ENCODE measurements at places on chromosomes 13 and 19.

DNA sequence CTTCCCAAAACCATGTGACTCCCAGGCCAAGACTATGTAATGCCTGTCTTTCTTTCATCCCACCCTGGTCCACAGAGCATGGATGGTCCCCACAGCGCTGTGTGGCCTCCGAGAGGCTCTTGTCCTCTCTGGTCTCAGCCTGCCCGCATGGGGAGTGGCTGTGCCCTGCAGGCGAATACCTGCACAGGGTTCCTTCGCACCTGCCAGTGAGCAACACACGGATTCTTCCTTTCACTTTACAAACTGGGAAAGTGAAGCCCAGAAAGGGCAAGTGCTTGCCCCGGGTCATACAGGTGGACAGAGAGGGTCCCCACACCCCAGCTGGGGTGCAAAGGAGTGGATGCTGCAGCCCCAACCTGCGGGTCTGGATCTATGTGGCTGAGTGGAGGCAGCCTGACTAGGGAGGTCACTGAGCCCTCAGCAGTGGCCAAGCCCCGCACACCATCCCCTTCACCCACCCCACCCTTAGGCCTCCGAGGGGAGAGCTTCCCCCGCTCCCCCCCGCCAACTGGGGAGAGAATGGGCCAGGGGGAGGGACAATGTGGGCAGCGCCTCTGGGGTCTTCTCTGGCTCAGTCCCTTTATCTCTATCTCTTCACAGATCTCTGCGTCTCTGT, 747 bp upstream of the MARK4 start:
- DNase-seq: no peak

DNA sequence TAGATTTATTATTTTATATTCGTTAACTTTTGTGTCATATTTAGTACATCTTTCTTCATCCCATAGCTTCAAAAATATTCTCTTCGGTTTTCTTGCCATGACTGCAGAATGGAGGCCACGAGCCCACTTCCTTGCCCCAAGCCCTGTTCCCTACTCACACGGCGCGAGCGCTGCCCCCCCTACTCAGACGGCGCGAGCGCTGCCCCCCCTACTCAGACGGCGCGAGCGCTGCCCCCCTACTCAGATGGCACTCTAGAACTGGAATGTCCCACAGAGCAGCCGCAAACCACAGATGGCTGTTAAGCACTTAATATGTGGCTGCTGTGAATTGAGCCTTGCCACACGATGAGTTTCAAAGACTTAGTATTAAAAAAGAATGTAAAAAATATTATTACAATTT, 102.2 kb upstream of the PEG3 start:
- no peak for DNase-seq

DNA sequence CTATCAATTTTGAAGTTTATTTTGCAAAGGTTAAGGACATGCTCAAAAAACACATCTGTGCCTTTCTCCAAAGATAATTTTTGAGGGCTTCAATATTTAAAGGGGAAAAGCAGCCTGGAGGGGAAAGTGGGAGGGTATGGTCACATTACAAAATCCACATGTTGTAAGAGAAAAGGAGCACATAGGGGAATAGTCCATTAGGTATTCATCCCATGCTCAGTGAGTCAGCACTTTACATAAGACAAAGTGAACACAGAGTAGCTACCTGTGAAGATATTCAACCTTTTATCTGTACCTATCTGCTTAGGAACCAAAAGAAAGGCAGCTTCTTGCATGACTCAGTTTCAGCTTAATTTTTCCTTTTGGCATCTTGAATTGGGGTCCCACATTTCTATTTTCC, 932.0 kb downstream of the SLITRK6 start:
- no peak for DNase-seq

GRCh38 chr13:78592584-78592983, 10.8 kb downstream of the POU4F1 start:
- DNase-seq: no peak

DNA sequence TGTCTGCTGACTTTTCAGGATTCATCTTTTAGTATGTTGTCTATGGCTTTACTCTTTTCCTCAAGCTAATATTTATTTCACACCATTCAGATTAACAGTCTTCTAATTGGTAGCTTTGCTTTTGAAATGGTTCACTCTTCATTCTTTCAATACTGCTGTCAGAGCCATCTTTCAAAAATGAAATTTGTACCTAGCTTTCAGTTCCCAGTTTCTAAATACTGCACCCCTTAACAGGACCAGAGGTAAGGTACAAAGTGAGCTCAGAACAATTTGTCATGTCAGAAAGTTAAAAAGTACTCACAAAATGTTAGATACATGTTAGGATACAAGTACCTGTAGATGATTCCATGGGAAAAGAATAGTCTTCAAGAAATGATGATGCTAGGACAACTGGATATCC, 83.0 kb downstream of the FNDC3A start:
- no peak for DNase-seq

GRCh38 chr13:108227651-108228272, 9.6 kb downstream of the ABHD13 start:
- no peak for DNase-seq

- no peak for DNase-seq
Measured at GRCh38 chr19:17021328-17021727, 5.3 kb downstream of the CPAMD8 start.

- DNase-seq: no peak
Measured at GRCh38 chr19:38057959-38058690, 151.1 kb downstream of the SIPA1L3 start.

DNA sequence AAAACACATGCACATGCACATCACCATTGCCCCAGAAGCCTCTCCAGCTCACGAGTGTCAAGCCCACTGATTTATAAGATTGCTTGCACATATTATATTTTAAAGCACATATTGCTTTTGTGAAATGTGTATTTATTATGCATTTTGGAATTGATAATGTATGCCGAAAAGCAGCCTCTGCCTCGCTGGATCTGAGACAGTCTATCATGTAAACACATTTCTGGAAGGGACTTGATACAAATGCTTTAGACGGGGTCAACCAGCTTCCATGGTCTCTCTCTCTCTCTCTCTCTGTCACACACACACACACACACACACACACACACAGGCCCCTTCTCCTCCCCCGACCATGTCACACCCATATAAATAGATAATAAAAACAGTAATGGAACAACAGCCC, 203.8 kb downstream of the TUBA3C start:
- DNase-seq: no peak

- DNase-seq: no peak
Measured at GRCh38 chr13:34369931-34370330, 552.0 kb downstream of the RFC3 start.

DNA sequence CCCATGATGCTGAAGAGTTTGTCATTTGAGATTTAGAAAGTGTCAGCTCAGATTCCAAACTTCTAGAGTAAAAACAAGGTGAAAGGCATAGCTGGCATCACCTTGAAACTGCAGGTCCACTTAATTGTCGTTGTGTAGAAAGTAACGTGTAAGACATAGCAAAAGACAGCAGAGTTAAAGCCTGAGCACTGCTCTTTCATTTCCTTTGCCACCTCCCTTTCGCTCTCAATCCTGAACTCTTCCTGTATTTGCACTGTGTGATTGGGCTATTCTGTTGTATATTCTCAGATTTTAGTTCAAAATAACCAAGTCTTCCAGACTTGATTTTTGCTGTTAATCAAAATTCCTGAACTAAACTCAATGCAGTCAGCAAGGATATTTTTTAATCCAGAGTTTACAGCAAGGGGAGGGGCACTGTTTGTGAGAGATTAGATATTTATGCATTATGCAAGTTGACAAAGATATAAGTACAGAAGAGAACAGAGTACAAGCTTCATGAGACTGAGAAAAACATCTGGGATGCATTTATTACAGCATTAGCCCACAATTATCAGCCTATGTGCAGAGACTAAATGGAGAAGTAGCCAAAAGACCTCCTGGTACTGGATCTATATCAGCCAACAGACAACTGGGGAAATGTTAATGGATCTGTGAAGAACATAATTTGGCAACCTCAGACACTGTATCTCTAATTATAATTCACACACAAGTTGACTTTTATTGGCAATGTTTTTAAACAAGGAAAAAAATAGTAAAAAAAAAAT, 328.6 kb downstream of the SUCLA2 start:
- DNase-seq: no peak

DNA sequence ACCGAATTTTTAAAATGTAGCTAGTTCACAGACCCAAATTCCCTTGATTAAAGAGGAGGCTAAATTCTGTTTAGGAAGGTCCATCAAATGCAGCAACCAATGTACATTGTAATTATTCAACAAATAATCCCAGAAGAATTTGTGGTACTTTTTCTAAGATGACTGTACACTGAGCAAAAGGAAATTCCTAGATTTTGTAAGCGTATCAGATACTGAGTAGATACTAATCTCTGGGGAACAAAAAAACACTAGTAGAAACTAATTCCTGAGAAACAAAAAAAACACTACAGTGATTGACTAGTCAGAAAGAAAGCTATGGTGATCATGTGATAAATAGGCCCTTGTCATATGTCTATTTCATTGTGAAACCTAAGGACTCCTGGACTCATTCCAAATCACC, 246.1 kb downstream of the PCDH17 start:
- no peak for DNase-seq

- peak; percentile 4 for DNase-seq
Measured at GRCh38 chr13:85665286-85665685, 133.9 kb downstream of the SLITRK6 start.

DNA sequence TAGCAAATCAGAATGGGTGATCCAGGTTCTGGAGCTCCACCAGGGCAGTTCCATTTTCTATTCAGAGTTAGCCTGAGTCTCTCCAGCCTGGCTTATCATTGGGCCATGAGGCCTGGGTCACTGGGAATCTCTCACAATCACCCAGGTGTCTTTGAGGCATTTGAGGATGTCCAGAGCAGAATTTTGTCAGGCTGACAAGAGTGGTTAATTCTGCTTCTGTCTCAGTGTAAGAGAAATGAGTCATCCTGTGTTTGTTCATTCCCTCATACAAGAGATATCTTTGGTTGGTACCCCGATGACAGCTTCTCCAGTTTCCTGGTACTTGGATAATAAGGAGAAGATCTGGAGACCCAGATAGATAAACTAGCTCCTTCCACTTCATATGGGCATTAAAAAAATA, 10.4 kb downstream of the ZNF93 start:
- DNase-seq: no peak

DNA sequence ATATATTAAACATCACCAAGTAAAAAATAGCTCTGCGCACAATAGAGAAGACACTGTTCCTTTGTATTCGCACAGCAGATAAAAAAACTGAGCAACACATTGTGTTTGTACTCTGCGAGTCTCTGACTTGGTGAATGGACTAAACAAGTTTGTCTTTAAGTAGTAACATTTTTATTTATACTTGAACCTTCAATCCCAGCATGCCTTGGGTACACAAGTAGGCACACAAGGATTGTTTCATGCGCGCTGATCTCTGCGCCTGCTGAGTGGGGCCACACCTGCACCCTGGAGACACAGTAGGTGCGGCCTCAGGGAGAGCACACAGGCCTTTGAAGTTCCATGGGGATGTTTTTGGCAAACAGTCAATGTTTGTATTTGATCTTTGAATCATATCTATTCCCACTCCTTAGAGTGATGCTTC, 318.9 kb downstream of the MYO16 start:
- DNase-seq: no peak

DNA sequence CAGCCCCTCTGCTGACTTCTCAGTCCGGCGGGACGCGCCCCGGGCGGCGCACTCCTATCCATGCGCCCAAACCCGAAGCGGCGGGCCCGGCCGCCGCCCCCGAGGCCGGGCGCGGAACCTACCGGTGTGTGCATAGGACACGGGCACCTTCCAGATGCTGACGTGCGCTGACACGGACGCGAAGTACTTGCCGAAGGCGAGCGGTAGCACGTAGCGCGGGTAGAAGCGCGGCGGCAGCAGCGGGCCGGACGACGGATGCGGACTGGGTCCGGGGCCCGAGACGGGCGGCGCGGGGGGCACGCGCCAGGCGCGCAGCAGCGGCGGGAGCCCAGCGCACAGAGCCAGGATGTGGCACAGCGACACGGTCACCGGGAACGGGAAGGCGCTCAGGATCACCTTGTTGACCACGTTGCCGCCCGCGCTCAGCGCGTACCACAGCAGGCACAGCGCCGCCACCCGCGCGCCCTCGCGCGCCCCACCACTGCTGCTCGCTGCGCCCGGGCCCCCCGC, 338 bp downstream of the SLC35E1 start:
- DNase-seq: no peak

GRCh38 chr13:47250146-47250545, 353.3 kb upstream of the HTR2A start:
- no peak for DNase-seq

GRCh38 chr13:28659621-28659970, 666 bp downstream of the POMP start:
- DNase-seq: no peak

- DNase-seq: no peak
Measured at GRCh38 chr19:18397242-18398202, at the start of gene LRRC25. Gene LRRC25 (minus strand): TSS chr19:18397622. CDS start chr19:18396963, 659 bp downstream.

DNA sequence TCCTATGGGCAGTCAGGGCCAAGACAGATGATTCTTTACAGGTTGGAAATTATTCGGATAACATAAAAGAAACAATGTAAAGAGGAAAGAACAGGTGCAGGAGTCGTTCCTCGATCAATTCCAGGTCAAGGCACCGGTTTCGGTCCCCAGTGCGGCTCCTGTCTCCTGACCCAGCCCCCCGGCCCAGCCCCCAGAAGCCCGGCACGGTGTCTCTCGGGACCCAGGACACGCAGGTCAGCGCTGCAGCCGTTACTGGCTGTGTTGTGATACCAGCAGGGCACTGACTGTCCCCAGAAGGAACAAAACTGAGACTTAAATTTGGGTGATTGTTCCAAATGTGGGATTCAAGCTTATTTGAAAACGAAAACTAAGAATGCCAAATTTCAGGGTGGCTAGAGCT, 8.5 kb downstream of the RASA3 start:
- no peak for DNase-seq

GRCh38 chr13:110920038-110920437, 5.2 kb upstream of the ANKRD10 start:
- DNase-seq: no peak

DNA sequence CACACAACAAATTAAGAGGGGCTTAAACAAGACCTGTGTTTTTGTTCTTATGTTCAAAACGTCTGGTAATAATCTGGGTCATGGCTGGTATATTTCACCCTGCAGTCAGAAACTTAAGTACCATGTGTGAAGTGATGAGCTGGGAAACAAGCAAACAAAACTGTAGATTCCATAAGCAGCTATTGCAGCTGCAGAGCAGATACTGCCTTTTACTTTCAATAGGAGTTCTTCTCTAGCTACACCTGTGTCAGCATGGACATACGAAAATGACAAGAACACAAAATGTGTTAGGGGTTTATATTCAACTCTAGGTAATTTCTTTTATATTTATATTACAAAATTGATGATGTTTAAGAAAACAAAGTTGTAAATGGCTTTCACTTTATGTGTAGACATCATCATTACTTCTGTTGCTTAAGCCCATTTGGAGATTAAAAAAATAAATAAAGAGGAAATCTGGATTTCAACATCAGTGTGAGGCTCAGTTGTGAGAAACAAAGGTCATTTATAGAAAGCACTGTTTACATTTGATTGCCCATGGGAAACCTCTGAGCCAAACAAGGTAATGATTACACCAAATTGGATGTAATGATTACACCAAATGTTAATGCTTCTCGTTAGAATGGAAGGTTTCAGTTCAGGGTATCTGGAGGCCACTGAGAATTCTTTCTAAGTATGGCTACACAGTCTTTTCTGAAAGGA, 451.0 kb upstream of the SLC10A2 start:
- no peak for DNase-seq
